HTR-8/SVneo (cell line): ENCODE measurements at places on chromosomes 11 and 22.

DNA sequence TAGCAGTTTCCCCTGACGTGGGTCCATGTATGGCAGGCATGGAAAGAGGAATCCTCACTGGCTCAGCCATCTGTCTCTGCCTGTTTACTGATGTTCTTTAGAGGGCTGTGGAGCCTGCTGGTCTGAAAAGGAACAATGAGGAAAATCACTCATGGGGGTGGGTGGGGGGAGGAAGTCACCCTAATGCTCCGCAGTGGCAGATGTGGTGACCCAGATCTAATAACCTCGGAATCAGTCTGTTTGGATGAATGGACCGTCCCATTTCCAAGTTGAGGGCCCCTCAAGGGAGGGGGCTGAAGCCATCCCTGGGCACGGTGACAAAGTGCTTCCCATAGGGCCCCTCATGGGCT lies 4.4 kb downstream of the BCR start:
- no peak for DNase-seq

DNA sequence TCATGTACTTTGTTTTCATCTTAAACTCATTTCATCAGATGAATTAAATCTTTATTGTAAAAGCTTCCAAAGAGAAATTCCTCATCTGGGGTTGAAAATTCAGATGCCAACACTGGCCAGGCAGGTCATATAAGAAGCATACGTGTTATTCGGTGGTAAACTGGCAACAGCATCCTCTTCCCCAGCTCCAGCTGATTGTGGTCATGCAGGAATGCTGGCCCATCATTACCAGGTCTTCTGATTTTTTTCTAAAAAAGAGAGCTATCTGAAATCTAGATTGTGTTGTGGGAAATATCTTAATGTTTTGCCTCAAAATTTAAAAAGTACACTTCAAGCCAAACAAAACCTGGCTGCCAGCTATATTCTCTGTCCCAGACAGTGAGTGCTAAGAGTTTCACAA lies 53.6 kb downstream of the ARFGAP2 start:
- DNase-seq = no peak

DNA sequence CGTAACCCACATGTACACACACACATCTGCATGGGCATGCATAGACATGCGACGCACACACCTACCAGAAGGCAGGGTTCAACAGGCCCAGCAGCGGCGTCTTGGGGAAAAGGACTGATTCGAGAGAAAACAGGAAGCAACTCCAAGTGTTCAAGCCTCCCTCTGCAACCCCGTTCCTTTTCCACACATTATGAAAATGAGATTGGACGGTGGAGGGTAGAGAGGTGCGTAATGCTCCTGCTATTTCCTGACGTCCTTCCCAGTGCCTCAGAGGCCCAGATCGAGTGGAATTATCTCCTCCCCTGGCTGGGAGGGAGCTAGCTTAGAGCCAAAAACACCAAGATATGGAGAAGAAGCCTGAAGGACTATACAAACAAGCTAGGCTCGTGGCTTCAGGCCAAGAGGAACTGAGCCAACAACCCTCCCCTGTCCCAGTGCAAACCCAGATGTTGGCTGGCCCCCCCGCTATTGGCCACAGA lies 289.2 kb downstream of the MN1 start:
- peak; percentile 67 for DNase-seq

GRCh38 chr11:59117774-59118173 lies 10.7 kb downstream of the FAM111B start:
- no peak for DNase-seq

GRCh38 chr11:121340032-121340580 lies 47.5 kb downstream of the SC5D start:
- DNase-seq = no peak

GRCh38 chr22:23481369-23481768 lies 98.7 kb downstream of the IGLL1 start:
- no peak for DNase-seq

DNA sequence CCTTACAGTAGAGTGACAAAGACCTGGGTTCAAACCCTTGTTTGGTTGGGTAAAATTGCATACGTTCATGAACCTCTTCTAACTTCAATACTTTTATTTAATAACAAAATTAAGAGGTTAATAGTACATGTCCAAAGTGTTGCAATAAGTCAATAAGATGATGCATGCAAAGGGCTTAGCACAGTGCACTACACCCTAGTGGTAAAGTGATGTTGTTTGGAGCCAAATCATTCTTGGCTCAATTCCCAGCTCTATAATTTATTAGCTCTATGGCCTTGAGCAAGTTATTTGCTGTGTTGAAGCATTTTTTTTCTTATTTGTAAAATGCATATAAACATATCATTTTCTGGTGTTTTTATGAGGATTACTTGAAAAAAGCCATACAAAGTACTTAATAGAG lies 945.3 kb downstream of the LRRC4C start:
- peak; percentile 7 for DNase-seq

DNA sequence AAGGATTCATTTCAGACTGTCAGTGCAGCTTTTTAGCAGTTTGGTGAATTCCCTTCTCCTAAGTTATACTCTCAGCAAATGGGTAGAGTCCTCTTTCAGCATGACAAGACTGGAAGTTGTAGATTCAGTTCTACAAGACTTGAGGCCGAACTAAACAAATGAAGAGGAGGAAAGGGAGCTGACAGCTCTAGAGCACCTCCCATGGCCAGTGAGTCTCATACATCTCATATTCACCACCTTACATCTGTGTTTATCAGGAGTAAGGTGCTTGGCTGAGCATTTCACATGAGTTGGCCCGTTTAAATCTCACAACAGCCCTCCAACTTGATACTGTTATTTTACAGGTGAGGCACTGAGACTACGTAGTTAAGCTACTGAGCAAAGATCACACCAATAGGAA lies 30.4 kb downstream of the SEZ6L start:
- no peak for DNase-seq

DNA sequence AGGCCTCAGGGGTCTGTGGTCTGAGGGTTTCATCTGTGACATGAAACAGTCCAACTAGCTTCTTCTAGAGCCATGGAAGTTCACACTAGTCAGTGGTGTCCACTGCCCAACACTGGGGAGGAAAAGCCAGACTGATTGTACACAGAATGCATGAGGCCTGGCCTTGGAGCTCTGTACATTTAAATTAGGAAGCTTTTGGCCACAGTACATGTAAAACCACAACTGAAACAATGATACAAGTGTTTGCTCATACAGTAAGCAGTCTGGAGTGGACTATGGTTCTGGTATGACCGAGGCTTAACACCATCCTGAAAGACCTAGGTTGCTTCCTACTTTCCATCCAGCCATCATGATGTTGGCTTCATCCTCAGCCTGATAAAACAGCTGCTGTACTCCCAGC lies 73.8 kb upstream of the SESN3 start:
- DNase-seq = no peak

DNA sequence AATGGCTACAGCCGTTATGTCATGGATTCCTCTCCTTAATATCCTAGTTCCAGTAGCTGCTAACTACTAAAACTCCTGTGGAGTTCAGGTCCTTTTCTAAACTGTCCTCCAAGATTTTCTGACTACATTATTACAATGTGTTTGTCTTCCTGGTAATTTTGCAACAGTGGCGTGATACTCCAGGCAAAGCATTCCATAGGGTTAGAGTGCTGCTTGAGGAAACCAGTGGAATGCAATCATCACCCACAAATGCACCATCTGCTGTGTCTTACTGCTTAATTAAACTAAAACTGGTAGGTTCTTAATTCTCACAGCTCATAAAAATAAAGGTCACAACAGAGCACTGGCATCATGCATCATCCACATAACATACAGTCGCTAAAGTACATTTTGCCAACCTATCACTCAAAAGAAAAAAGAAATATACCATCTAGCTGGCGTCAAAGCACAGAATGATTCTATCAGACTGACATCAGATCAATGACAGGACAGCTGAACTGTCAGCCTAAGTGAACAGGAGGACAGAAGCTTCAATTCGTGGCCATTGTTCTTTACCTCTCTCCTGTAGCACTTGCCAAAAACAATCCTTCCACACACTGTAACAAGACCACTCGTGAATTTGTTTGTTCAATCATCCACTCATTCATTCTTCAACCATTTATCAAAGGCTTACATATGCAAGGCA lies 182.5 kb downstream of the CADM1 start:
- DNase-seq = no peak

GRCh38 chr22:32916025-32916424 lies 114.5 kb downstream of the TIMP3 start:
- no peak for DNase-seq

GRCh38 chr22:24812950-24813775 lies 7.2 kb downstream of the SGSM1 start:
- no peak for DNase-seq

- no peak for DNase-seq
These were observed 842.4 kb downstream of the LUZP2 start for GRCh38 chr11:25339281-25339680.

- DNase-seq = no peak
These were observed 2.9 kb upstream of the FBLN1 start for GRCh38 chr22:45499746-45500145.

DNA sequence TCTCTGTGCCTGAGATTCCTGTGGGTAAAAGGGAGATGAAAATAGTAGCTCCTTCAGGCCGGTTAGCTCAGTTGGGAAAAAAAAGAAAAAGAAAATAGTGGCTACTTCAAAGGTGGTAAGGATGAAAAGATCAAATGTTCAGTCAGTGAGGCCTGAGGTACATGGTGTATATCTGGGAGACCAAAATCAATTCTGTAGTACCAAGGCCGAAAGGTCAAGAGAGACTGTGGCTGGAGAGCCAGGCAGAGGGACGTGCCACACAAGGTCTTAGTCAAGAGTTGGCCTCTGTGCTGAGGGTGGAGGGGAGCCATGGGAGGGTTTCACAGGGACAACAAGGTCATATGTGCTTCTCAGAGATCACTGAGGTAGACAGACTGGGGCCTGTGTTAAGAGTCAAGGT lies 4.8 kb upstream of the GDPD5 start:
- DNase-seq = no peak
